ENCODE measurements at places on chromosomes 7 and 10.

- DNase-seq, result no peak
These were observed 77.7 kb downstream of the RBM33 start for GRCh38 chr7:155722118-155722517.

- no peak for DNase-seq
These were observed 162.5 kb upstream of the HPS1 start for GRCh38 chr10:98609265-98609664.

DNA sequence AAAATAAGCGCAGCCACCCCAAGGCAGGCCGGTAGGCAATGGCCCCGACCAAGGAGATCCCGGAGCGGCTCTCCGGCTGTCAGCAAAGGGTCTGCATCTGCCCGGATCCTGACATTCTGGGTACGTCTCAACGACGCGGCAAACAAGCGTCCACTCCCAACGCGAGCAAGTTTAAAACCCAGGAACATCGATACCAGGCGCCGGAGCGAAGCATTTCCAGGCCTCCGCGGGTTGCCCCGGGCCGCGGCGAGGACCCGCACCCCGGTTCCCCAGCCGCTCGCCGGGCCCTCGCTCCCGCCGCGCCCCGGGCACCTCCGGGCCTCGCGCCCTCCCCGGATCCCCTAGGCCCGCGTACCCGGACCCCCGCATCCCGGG is 453 bp downstream of the URGCP start:
- DNase-seq, result no peak

DNA sequence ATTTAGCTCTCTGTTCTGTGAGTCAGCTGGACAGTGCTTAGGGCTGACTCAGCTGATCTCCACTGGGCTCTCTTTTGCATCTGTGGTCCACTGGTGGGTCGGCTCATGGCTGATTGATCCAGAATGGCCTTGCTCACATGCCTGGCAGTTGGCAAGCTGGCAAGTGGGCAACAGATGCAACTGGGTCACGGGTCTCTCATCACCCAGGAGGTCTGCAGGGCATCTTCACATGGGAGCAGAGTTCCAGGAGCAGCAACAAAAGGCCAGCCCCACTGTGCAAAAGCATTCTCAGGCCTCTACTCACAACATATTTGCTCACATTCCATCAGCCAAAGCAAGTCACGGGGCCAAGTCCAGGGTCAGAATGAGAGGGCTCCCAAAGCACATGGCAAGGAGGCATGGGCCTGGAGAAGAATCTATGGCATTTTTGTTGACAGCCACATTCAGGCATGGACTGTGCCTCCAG is 98.8 kb downstream of the OAT start:
- no peak for DNase-seq

DNA sequence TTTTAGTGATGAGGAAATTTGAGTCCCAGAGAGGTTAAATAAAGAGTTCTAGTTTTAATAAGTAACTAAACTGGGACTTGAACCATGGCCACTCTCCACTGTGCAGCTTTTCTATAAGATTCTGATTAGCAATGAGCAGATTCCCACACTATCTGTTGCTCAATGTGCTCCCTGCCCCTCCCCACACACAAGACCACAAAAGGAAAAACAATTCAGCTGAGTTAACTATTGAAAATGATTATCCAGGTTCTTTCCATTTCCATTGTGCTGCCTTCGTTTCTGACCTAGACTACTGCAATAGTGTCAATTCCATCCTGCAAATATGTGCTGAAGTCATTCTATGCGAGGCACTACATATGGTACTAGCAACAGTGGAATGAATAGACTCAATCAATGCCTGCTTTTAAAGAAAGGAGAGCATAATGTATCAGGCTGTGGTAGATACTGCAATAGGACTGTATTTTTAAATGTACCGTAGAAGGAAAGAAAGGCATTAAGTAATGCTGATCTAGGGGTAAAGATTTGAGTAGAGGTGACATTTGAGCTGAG is 97.0 kb downstream of the SEMA3C start:
- DNase-seq, result no peak

- no peak for DNase-seq
These were observed 138.4 kb upstream of the ABCB5 start for GRCh38 chr7:20477067-20477466.

All from stimulated activated CD8-positive, alpha-beta memory T cell treated with anti-CD3 and anti-CD28 coated beads, Interleukin-2, amount 100 ng/mL, for 1 hour (primary cell).